Stimulated activated CD4-positive, alpha-beta T cell treated with anti-CD3 and anti-CD28 coated beads, Interleukin-1b, Interleukin-23, amount 100 ng/mL, for 4 hours (primary cell): ENCODE measurements at places on chromosomes 2 and 18.

DNA sequence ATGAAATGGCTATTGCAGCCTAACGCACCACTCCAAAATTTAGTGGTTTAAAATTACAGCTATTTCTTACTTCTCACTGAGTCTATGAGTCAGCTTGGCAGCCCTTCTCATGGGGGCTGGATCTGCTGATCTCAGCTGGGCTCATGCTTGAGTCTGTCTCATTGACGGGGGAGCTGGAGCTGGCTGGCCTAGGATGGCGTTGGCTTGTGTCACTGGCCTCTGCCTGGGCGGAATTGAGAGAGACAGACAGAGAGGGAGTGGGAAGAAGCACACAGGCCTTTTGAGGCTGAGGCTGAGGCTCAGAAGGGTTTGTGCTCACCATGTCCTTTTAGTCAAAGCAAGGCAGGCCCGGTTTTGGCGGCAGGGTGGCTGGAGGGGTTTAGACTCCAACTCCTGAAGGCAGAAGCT lies 412.1 kb upstream of the MYT1L start:
- DNase-seq = no peak

- DNase-seq = no peak
These were observed 69.2 kb downstream of the SS18 start for GRCh38 chr18:26021061-26021754.

DNA sequence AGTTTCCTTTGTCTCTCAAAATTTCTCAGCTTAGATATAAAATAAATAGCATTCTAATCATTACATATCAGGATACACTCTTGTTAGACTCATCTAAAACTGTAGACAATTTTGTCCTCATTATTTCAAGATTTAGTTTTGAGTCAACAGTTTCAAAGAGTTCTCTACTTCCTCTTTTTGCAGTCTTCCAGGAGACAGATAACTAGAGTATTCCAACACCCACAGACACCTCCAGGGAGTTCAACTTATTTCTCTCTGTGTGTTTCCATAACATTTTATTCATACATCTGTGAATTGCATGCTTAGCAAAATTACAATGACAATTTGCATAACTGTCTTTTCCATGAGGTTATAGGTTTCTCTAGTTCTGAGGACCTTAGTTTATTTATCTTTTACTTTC lies 166.6 kb upstream of the HNMT start:
- no peak for DNase-seq

DNA sequence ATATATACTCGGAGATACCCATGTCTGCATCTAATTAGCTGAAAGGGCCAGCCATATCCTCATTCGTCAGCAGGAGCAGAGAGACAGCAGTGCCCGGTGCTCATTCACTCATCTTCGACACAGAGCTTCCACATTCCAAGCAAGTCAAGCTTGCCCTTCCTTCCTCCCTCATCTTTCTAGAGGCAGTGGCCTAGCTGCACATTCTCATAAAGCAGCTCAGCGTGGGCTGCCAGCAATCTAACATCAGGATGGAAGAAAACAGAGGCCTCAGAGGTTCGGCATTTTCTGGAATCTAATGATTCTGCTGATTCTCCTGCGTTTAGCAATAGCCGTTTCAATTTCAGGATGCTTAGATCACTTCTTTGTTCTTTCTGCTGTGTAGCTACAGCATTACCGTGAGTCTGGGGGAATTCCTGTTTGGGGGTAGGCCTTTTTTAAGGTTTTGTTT lies 68.8 kb downstream of the CLHC1 start:
- no peak for DNase-seq

- DNase-seq = no peak
These were observed 30.1 kb upstream of the COL6A3 start for GRCh38 chr2:237444071-237444470.

- no peak for DNase-seq
These were observed 671.9 kb upstream of the PKDCC start for GRCh38 chr2:41375901-41376300.

GRCh38 chr2:10591207-10591606 lies 98.6 kb downstream of the NOL10 start:
- no peak for DNase-seq

DNA sequence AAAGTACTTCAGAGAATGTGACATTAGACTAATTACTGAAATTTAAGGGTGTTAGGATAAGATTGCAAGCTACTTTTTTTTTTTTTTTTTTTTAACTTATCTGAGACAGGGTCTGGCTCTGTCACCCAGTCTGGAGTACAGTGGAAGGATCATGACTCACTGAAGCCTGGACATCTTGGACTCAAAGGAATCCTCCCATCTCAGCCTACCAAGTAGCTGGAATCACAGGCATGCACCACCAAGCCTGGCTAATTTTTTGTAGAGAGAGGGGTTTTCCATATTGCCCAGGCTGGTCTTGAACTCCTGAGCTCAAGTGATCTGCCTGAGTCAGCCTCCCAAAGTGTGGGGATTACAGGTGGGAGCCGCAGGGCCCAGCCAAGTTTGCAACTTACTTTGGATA lies 1246.0 kb upstream of the ZEB2 start:
- no peak for DNase-seq

DNA sequence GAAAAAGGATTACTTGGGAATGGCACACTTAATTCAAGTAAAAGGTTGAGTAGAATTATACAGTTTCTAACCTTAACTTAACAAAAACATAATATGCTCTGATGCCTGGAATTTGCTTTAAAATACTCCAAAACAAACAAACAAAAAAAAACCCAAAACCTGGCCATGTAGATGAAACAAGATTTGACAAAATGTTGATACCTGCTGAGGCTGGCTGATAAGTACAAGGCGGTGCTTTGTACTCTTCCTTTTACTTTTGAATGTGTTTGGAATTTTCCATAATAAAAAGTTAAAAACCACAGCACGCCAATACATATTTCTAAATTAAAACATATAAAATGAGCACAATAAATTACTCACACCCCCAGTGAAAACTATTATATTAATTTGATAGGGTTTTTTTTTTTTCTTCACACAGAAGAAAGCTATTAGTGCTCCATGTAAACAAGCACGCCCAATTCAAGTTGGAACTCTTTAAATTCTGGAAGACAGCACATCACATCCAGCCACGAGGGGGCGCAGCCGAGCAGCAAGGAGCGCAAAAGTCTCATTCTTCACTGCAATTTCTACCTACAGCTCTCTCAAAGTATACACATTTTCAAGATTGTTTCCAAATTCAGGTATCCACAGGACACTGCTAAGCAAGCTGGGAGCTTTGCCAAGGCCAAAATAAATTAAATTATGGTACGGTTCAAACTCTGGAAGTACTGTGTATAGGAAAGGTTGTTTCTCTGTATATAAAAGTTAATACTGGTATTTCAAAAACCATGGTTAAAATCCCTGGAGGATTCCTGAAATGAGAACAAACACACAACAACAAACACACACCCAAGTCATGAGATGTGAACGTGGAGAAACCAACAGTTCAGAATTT lies 7.5 kb downstream of the SERTAD2 start:
- DNase-seq = peak; percentile 93

DNA sequence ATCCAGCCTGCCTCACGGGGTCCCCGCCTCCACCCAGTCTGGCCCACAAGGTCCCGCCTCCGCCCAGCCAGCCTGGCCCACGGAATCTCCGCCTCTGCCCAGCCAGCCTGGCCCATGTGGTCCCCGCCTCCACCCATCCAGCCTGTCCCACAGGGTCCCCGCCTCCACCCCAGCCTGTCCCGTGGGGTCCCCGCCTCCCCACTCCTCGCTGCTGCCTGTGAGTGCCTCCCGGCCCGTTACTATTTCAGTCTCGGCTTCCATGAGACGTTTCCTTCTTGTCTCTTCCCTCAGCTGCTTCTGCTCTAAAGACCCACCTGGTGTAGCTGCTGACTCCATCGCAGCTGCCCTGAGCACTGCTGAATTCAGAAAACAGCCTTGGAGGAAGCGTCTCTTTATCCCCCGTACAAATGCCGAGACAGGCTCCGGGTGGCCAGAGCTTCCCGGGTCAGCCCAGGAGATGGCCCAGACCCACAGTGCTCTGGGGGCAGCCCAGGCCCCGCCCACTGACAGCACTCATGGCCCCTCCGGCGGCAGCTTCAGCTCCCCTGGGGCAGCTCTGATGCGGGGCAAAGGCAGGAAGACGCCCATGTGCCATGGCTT lies 69.8 kb downstream of the NFATC1 start:
- no peak for DNase-seq

- DNase-seq = no peak
These were observed 82.9 kb downstream of the ZCCHC2 start for GRCh38 chr18:62605685-62606084.

- no peak for DNase-seq
These were observed 213.9 kb downstream of the FBXO15 start for GRCh38 chr18:73933685-73934084.

DNA sequence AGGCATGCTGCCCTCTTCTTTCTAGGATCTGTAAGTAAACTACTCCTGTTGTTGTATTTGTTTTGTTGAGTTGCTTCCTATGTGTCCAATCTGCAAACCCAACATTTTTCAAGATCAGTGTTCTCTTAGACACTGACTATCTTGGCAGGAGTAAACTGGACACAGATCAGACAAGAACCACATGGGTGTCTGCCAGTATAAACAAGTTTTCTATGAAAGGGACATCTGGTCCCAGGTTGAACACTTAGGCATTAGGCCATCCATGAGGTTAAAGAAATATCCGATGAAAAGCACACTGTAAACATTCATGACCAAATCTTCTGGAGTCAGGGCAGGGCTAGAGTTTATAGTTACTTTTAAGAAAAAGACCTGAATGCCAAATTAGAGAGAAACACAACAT lies 441.8 kb downstream of the NYAP2 start:
- DNase-seq = no peak

DNA sequence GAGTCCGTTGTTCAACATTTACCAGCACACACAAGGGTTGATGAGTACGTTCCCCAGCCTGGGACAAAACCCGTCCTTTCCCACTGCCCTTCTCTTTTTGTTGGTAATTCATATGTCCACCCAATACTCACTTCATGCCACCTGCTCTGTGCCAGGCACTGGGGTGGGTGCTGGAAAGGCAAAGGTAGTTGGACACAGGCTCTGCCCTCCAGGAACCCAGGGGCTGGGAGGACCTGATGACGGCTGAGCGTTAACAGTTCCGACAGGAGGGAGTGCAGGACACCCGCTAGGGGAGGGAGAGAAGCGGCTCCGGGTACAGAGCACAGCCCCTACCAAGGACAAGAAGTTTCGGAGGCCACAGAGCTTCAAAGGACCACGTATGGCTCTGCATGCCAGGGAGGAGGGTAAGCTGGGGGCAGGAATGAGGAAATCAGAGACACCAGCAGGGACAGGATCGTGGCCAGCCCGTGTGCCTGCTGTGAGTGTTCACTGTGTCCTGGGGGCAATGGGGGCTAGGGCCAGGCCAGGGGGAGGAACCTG lies 134.1 kb upstream of the GPC1 start:
- no peak for DNase-seq

GRCh38 chr18:33495278-33495677 lies 54.8 kb upstream of the CCDC178 start:
- DNase-seq = no peak

DNA sequence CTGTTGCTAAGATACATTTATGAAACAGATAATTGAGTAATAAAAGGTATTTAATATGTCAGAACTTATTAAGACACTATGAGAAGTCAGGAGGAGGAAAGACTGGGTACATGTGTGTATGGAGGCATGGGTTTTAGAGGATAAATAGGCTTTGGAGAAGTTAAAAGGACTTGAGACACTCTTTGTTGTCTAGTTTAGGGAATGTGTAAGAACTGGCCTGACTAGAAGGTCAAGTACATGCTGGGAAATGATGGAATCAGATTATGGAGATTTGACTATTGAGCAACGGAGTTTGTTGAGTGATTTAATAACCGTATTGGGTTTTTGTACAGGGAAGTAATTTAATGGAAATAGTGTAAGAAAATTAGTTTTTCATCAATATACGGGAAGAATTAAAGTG lies 28.2 kb upstream of the SPDYA start:
- no peak for DNase-seq

GRCh38 chr2:40130251-40130994 lies 321.5 kb downstream of the SLC8A1 start:
- no peak for DNase-seq

DNA sequence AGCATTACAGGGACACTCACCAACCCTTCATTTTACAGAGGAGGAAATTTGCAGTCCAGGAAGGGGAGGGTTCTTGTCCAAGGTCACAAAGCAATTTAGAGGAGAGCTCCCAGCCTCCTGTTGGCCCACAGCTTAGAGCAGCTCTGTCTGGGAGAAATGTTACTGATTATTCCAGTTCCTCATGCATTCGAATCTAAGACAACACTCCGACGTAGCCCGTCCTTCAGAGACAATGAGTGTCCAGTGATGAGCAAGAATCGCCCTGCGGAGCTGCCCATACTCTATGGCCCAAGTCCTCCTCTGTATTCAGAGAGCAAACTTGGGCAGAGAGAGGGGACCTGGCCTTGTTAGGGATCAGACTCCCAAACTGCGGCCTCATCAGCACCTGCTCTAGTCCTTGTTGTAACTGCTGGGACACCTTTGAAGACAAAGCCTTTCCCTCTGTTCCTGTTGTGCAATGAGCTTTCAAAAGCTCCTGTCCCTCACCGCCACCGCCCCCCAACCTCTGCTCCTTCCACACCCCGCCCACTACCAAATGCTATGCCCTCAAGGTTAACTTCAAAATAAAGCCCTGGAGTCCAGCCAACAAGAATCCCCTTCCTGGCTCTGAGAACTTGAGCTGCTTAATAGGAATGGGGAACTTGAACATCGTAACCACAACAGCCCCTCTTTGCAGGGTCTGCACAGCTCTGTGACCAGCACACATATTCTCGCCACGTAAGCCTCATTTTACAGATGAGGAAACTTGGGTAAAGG lies 234.8 kb upstream of the SMAD2 start:
- no peak for DNase-seq

GRCh38 chr2:237434866-237435311 lies 20.9 kb upstream of the COL6A3 start:
- DNase-seq = peak; percentile 75

GRCh38 chr2:150491943-150492342 lies 4.5 kb upstream of the RND3 start:
- no peak for DNase-seq

- no peak for DNase-seq
These were observed 98.2 kb upstream of the FHL2 start for GRCh38 chr2:105497094-105497493.

DNA sequence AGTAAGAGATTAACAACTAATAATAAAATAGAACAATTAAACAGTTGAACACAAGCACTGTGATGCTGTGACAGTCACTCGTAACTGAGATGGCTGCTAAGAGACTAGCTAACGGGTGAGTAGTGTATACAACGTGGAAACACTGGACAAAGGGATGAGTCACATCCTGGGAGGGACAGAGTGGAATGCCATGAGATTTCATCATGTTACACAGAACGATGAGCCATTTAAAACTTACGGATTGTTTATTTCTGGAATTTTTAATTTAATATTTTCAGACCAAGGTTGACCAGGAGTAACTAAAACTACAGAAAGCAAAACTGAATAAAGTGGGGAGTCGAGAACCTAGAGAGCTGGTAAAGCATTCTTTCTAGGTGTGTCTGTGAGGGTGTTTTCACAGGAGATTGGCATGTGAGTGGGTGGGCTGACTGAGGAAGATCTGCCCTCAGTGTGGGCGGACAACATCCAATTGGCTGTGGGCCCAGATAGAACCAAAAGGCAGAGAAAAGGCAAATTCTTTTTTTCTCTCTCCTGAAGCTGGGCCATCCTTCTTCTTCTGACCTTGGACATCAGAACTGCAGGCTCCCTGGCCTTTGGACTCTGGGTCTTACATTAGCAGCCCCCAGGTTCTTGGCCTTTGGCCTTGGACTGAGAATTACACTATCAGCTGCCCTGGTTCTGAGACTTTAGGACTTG lies 14.6 kb downstream of the TMSB10 start:
- peak; percentile 51 for DNase-seq

GRCh38 chr2:219706823-219707281 lies 79.4 kb downstream of the SLC4A3 start:
- DNase-seq = no peak
